Mesenchymal stem cell (in vitro differentiated cells and primary cell): ENCODE measurements at places on chromosomes 7 and 10.
A peak's percentile ranks its signal among the peaks of the same experiment; 100 is the strongest.

DNA sequence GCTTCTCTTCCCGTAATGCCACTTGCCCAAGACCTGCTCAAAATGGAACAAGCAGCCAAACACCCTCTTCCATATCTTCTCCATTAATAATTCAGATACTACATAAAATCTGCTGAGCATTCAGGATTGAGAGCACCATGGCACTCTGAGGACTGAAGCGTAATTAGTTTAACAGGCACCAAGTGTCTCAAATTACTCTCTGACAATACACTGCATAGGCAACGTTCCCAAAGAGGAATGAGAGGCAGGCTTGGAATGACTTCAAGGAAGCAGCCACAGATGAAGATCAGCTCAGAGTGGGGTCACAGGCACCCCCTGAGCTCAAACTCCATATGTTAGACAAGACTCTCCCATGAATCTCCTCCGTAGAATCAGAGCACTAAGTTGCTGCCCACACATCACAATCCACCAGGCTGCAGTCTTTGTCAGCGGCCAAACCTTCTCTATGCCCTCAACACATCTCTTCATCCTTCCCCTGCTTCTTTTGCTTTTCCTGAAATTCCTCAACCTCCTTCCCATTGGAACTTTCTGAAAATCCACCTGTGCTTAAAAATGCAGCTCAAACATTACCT, 4.7 kb upstream of the ABLIM1 start:
- H3K27ac ChIP-seq = no peak overlapping the region
- peaks cover 9% of the 10 kb centered on the region for H3K4me1 ChIP-seq
- DNase-seq = no peak
- no peak overlapping the region for H3K4me3 ChIP-seq
- H3K36me3 ChIP-seq = no peaks in the 10 kb centered on the region
- H3K27me3 ChIP-seq = no peaks in the 10 kb centered on the region

- H3K4me1 ChIP-seq = no peaks in the 10 kb centered on the region
- H3K27me3 ChIP-seq = no peaks in the 10 kb centered on the region
- no peak overlapping the region for H3K27ac ChIP-seq
- no peak for DNase-seq
- H3K36me3 ChIP-seq = no peaks in the 10 kb centered on the region
Measured at GRCh38 chr10:16863766-16864165, 46.5 kb upstream of the RSU1 start.

DNA sequence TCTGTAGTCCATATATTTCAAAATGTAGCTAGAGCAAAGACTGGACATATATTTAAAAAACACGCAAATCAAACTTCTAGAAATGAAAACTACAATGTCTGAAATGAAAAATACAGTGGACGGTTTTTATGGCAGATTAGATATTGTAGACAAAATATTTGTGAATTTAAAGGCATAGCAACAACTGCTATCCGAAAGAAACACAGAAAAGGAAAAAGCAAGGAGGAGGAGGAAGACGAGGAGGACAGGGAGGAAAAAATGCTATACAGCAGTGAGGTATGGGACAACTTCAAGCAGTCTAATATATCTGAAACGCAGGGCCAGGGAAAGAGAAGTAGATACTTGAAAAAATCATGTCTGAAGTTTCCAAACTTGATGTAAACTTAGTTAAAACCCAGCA, 13.3 kb downstream of the WASL start:
- no peak overlapping the region for H3K4me3 ChIP-seq
- H3K4me1 ChIP-seq = peaks cover under 1% of the 10 kb centered on the region
- no peak for DNase-seq
- H3K27me3 ChIP-seq = no peaks in the 10 kb centered on the region

- H3K4me1 ChIP-seq = peaks cover 16% of the 10 kb centered on the region
- no peak for DNase-seq
- H3K4me3 ChIP-seq = peak overlapping the region; percentile 91
- peak overlapping the region; percentile 92 for H3K27ac ChIP-seq
Measured at GRCh38 chr10:102713539-102713813, 721 bp downstream of the ARL3 start.

DNA sequence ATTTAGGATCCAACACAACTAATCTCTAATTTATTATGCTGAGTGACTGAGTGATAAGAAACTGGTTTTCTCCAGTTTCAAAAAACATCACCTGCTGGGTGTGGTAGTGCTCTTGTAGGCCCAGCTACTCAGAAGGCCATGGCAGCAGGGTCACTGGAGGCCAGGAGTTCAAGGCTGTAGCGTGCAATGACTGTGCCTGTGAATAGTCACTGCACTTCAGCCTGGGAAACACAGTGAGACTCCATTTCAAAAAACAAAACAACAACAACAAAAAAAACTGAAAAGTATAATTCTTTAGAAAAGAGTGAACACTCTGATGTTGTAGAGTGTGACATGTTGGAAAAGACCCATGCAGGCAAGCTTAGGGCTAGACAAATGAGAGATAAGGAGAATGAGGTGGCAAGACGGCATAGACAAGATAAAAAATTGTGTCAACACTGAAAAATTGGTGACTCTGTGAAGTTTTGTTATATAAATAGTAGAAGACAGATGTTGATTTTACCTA, 150.1 kb upstream of the GPR22 start:
- H3K36me3 ChIP-seq = peaks cover 20% of the 10 kb centered on the region
- H3K27ac ChIP-seq = no peak overlapping the region
- no peak for DNase-seq
- no peak overlapping the region for H3K4me3 ChIP-seq

DNA sequence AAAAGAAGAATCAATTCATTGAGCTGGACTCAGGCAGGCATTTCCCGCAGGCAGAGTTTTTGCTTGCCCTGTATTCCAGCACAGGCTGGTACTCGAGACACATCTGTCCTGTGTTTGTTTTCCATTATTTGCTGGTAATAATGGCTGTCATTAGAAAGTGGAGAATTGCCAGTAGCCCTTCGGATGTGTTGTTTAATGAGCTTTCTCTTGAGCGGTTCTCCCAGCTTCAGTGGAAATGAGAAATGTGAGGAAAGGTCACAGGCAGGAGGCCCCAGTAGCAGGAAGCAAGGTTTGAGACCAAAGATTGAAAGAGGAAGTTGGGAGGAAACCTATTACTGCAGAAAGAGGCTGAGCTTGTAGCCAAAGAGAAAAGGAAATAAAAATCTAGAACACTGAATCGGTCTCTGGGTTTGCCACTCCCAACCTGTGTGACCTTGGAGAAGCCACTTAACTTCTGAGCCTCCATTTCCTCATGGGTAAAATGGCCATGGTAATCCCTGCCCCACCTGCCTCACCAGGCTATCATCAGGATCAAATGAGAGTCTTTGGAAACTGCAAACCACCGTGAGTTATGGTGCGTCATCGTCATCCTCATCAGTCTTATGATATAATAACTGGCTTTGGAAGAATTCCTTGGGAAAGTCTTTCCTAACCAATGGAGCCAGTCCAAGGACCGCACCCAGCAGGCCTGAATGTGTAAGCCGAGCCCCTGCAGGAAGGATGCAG, 67.7 kb downstream of the TACR2 start:
- peaks cover 10% of the 10 kb centered on the region for H3K4me1 ChIP-seq
- H3K4me3 ChIP-seq = no peak overlapping the region
- H3K36me3 ChIP-seq = peaks cover 35% of the 10 kb centered on the region
- H3K27me3 ChIP-seq = no peaks in the 10 kb centered on the region

GRCh38 chr10:22601618-22602017, 112.8 kb downstream of the PIP4K2A start:
- no peaks in the 10 kb centered on the region for H3K27me3 ChIP-seq
- H3K4me1 ChIP-seq = peaks cover 38% of the 10 kb centered on the region
- no peak for DNase-seq
- H3K36me3 ChIP-seq = peaks cover 7% of the 10 kb centered on the region
- no peak overlapping the region for H3K4me3 ChIP-seq

DNA sequence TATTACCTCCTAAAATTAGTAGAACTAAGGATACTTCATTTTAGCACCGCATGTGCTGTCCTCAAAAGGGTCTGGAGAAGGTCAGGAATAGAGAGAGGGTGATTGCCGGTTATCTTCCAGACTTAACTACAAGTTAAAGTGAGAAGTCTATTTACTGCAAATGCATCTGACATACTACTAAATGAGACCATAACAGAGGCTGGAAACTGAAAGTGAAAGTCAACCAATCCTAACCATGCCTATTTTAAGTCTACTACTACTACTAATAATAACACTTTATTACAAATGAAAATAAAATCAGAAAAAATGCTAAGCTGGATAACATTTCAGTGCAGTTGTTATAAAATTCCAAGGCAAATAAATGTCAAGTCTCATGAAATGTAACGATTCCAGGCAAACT, 244.7 kb downstream of the KIF20B start:
- no peaks in the 10 kb centered on the region for H3K36me3 ChIP-seq
- H3K27me3 ChIP-seq = no peaks in the 10 kb centered on the region
- peak; percentile 42 for DNase-seq
- peak overlapping the region; percentile 53 for H3K4me3 ChIP-seq
- H3K4me1 ChIP-seq = no peaks in the 10 kb centered on the region
- H3K27ac ChIP-seq = no peak overlapping the region

- no peak overlapping the region for H3K4me3 ChIP-seq
- H3K36me3 ChIP-seq = no peaks in the 10 kb centered on the region
- H3K27ac ChIP-seq = no peak overlapping the region
- peaks cover 6% of the 10 kb centered on the region for H3K4me1 ChIP-seq
- peak; percentile 74 for DNase-seq
- peaks cover 25% of the 10 kb centered on the region for H3K27me3 ChIP-seq
Measured at GRCh38 chr10:124588736-124589490, 127.3 kb downstream of the LHPP start.

GRCh38 chr7:5627745-5628547, 153.5 kb downstream of the RNF216 start:
- H3K4me1 ChIP-seq = peaks cover 40% of the 10 kb centered on the region
- H3K36me3 ChIP-seq = peaks cover 35% of the 10 kb centered on the region
- H3K27me3 ChIP-seq = no peaks in the 10 kb centered on the region
- H3K4me3 ChIP-seq = no peak overlapping the region
- no peak for DNase-seq
- no peak overlapping the region for H3K27ac ChIP-seq

DNA sequence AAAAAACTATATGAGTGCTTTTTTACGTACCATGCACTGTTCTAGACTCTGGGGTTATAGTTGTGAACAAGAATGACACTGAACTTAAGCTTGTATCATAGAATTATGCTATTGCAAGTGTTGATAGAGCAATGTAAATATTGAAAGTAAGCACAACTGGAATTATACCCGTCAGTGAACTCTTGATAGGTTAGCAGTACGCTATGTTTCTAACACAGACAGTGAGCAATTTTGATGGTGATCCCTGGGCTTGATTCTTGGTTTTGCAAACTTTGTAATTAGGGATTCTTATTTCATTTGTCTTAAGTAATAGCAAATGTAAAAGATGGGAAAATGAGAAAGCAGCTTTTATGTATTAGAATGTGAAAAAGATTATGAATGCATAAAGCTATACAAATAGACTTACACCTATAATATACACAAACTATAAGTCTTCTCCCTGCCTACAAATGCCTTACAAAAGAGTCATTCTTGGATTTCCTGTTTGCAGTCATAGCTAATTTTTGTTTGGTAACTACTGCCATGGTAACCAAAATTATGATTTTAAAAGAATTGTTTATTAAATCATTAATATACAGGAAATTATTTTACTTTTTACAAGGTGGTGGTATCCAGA, 6.7 kb downstream of the TES start:
- no peak overlapping the region for H3K4me3 ChIP-seq
- H3K27me3 ChIP-seq = no peaks in the 10 kb centered on the region
- no peak overlapping the region for H3K27ac ChIP-seq
- DNase-seq = peak; percentile 74

GRCh38 chr7:29276199-29276598, 81.6 kb downstream of the CHN2 start:
- no peaks in the 10 kb centered on the region for H3K4me1 ChIP-seq
- H3K4me3 ChIP-seq = no peak overlapping the region
- DNase-seq = no peak
- H3K36me3 ChIP-seq = no peaks in the 10 kb centered on the region

- DNase-seq = no peak
- peaks cover 14% of the 10 kb centered on the region for H3K4me1 ChIP-seq
- no peak overlapping the region for H3K27ac ChIP-seq
- no peaks in the 10 kb centered on the region for H3K27me3 ChIP-seq
- no peaks in the 10 kb centered on the region for H3K36me3 ChIP-seq
Measured at GRCh38 chr10:50614444-50615137, 9.2 kb downstream of the SGMS1 start.
